ENCODE measurements at places on chromosomes 4 and X. TPM values are rescaled to one million over a fixed set of nuclear protein-coding genes. Genes with fewer than 3 reads are reported as not detected.

Gene TMEM255A
- not detected for total RNA-seq

Gene RNF128
- 12.6 TPM for total RNA-seq

Gene ADH1A
- total RNA-seq, result 0.27 TPM

Gene NR0B1
- 0.90 TPM for total RNA-seq

Gene DCK
- total RNA-seq, result 35.2 TPM

Gene SPACA5
- total RNA-seq, result not detected

Gene SPANXN3
- total RNA-seq, result not detected

Gene MAGEA9B
- total RNA-seq, result not detected

Gene STAG2
- 88.7 TPM for total RNA-seq

Gene ARHGAP6
- total RNA-seq, result 20.9 TPM

Gene CXorf49B
- not detected for total RNA-seq

Gene HTT-AS
- not detected for total RNA-seq

Gene CRLF2
- not detected for total RNA-seq

Gene PRDM8
- total RNA-seq, result 7.8 TPM
